ENCODE measurements at places on chromosomes 5 and 9. TPM values are rescaled to one million over a fixed set of nuclear protein-coding genes. Genes with fewer than 3 reads are reported as not detected.

GRCh38 chr5:179122411-179123108 is 62.4 kb downstream of the ZNF354C start:
- DNase-seq = no peak

DNA sequence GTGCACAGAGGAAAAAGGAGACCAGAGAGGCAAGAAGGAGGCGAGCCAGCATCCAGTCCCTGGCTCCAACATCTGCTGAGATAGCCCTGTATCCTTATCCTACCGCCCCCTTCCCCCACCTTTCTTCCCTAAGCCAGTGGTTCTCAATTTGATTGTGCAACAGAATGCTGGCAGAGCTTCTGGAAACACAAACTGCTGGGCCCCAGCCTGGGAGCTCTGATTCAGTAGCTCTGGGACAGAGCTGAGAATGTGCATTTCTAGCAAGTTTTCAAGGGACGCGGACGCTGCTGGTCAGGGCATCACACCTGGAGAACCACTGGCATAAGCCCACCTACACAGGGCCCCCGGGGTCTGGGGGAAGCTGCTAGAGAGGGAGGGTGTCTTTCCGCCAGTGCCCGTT is 21.1 kb downstream of the AK8 start:
- DNase-seq = no peak

DNA sequence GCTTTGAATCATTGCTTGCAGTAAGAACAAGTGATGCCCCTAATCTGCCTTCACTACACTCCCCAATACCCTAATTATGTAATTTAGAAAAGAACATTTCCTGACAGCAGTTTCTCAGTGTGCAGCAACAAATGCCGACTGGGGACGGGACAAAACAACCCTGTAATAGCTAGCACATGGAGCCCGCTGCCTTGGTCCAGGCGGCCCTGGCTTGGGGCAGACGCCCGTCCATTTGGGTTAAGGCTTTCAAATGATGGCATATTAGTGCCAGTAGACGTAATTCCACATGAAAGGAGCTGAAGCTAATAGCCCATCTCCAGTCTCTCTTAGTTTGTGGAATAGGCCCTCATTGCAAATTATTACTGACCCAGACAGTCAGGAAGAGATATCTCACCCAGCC is 150.6 kb upstream of the PITX1 start:
- no peak for DNase-seq

DNA sequence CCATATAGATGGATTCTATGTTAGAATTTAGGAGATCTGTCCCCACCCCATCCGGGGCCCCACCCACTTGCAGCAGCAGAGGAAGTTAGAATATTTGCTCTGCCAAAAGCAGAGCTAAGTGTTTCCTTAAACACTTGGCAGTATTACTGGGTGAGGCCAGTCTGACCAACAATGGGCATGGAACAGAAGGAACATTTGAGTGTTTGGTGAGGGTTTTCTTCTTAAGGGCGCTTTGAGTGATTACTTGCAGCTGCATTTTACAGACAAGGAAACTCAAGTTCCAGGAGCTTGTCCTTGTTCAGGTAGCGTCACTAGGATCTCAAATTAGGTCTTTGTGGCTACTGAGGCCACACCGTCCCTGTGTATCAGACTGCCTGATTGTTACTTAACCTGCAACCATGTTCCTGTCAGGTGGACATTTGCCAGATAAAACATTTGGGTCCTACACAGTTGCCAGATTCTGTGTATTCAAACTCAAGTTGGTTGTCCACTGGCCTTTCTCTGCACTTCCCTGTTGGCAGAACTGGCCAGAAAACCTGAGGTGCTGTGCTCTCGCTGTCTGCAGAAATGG is 59.3 kb downstream of the SLC46A2 start:
- DNase-seq = no peak

- no peak for DNase-seq
These were observed 469 bp downstream of the AGTPBP1 start for GRCh38 chr9:85741095-85741874.

The SLC34A3 gene
- 0.16 TPM for total RNA-seq

The SPTAN1 gene
- 914 TPM for total RNA-seq

The C8G gene
- total RNA-seq = not detected

The TTC23L gene
- total RNA-seq = 3.4 TPM
